ENCODE measurements at places on chromosomes 1 and 21. TPM values are rescaled to one million over a fixed set of nuclear protein-coding genes. Genes with fewer than 3 reads are reported as not detected.

Gene ESRRG
- 0.56 TPM for total RNA-seq

Gene RPS27
- 320 TPM for total RNA-seq

Gene LRRC47
- total RNA-seq, result 15.2 TPM

Gene DLGAP3
- total RNA-seq, result not detected

Gene TIE1
- 3.3 TPM for total RNA-seq

Gene CFHR4
- total RNA-seq, result not detected

Gene KCNA3
- total RNA-seq, result under 0.01 TPM

Gene ATP6V1G3
- not detected for total RNA-seq

Gene TFF2
- not detected for total RNA-seq

Gene DPM3
- 29.0 TPM for total RNA-seq

Gene KRTAP7-1
- not detected for total RNA-seq

- no peak for DNase-seq
These were observed 144.3 kb upstream of the PRMT6 start for GRCh38 chr1:106912131-106912530.

- no peak for DNase-seq
These were observed 52.6 kb upstream of the EPS8L3 start for GRCh38 chr1:109816175-109816811.

DNA sequence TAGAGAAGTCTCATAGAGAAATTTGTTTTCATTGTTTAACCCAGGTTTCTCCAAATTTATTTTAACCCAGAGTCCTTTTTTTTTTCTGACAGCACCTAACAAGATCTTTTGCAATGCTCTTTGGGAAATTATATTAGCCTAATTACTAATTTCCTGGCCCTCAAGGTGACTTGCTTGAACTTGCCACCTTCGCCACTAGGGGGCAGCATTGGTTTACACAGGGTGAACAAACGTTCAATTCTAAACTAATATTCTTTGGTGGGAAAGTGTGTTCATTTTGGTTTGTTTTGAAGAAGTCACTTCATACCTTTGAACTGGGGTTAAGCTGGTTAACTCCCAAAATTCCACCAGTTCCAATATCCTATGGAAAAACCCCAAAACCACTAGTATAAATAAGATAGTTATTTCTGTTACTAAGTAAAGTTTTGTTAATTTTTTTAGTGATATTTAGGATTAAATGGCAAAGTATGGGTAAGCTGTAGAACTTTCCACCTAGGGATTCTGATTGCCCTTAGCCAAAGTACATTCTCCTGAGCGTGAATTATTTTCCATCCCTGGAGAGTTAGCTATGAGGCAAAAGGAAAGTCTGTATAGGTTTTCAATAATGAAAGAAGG, 13.0 kb downstream of the CCDC190 start:
- peak; percentile 78 for DNase-seq

GRCh38 chr1:119794230-119794875, 16.9 kb downstream of the REG4 start:
- DNase-seq, result peak; percentile 28

GRCh38 chr21:29195981-29196669, 65.7 kb downstream of the MAP3K7CL start:
- DNase-seq, result peak; percentile 97

- peak; percentile 0 for DNase-seq
These were observed 240.2 kb downstream of the ATG4C start for GRCh38 chr1:63024132-63024531.

GRCh38 chr1:54864460-54865208, 22.4 kb downstream of the DHCR24 start:
- DNase-seq, result no peak

GRCh38 chr1:176838276-176838995, 326.1 kb downstream of the ASTN1 start:
- DNase-seq, result no peak

DNA sequence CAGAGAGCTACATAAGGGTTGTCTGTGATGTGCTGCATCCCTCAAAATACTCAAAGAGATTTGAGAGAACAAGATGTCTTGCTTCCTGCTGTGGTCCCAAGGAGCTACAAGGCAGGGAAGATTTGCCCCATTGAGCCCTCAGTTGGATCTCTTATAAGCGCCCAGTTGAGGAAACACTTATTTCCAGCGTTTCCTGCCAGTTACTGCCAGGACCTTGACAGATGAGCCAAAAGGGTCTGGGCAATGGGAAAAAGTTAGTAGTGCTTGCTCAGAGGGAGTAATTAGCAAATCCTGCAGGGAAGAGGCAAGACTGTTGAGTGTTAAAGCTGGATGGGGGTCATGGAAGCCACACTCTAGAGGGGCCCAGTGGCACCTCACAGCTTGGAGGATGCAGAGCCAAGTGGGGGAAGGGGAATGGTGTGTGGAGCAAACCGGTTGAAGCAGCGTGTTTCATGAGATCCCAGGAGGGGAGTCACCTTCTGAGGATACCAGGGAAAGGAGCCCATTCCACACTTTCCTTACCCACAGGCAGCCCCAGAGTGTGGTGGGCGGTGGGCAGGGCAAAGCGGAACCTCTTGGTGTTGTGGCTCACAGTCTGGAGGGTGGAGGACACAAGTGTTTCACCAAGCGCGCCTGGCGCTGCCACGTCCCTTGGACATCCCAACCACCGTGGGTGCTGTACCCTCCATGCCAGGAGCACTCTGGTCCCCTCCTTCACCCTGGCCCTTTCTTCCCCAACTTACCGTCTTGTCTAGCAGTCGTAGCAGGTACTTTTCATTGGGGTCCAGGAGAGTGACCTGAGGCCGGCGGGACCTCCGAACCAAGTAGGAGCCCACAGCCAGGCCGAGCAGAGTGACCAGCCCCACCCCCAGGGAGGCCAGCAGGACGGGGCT, 805 bp downstream of the CYB5R1 start:
- no peak for DNase-seq

DNA sequence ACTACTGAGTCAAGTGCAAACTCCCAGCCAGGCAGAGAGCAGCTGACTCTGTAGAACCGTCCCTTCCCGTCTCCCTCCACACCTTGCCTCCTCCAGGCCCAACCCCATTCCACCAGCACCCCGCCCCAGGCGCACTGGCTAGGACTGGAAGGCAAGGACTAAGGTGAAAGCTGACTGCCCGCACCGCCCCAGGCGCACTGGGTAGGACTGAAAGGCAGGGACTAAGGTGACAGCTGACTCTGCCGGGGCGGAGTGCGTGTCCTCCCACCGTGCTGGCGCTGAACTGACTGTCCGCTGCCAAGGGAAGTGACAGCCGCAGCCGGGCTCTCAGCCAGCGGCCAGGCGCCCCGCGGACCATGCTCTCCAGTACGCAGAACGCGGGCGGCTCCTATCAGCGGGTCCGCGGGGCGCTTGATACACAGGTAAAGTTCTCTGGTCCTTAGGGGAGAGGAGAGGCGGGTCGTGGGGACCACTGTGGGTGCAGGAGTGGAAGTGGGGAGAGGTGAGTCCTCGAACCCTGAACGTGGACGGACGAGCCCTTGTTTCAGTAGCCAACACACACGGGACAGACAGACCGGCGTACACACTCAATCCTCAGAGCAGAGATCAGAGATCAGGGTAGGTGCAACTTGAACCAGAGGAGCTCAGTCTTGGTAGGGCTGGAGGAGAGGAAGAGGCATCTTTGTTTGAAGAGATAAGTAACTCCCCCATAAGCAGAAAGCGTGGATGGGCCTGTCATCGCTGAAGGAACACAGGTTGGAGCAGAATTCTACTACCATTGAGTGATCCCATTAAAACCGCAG, 58.0 kb downstream of the RBM11 start:
- no peak for DNase-seq

- no peak for DNase-seq
These were observed at the start of gene LRRC7 for GRCh38 chr1:69567652-69568420. LRRC7 (plus strand) TSS chr1:69567922; CDS start chr1:69568640, 718 bp downstream.

DNA sequence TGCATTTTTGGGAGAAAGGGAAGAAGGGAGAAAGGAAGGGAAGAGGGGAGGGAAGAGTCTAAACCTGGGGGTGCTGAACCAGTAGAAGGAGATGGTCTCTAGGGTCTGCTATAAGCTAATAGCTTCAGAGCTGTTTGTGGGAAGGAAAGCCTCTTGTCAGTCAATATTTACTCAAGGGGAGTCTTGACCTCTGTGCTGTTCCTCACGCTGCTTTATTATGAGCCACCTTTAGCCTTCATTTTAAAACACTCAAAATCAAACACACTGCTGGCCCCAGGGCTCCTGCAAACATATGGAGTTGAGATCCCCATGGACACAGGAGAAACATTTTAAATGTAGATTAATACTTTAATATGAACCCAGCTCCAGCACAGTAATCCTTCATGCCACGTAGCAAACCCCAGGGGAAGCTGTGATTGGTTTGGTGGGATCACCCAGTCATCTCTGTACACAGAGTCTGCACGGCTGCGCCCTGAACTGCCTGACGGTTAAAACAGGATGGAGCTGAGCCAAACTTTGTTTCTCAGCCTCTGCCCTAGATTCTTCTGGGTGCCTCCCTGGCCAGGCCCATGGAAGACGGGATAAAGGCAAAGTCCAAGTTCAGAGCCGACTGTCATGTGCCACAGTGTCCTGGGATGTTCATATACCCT, 40.2 kb upstream of the VWA5B1 start:
- DNase-seq, result peak; percentile 22

GRCh38 chr1:195053478-195053877, 1554.8 kb downstream of the KCNT2 start:
- DNase-seq, result peak; percentile 13

DNA sequence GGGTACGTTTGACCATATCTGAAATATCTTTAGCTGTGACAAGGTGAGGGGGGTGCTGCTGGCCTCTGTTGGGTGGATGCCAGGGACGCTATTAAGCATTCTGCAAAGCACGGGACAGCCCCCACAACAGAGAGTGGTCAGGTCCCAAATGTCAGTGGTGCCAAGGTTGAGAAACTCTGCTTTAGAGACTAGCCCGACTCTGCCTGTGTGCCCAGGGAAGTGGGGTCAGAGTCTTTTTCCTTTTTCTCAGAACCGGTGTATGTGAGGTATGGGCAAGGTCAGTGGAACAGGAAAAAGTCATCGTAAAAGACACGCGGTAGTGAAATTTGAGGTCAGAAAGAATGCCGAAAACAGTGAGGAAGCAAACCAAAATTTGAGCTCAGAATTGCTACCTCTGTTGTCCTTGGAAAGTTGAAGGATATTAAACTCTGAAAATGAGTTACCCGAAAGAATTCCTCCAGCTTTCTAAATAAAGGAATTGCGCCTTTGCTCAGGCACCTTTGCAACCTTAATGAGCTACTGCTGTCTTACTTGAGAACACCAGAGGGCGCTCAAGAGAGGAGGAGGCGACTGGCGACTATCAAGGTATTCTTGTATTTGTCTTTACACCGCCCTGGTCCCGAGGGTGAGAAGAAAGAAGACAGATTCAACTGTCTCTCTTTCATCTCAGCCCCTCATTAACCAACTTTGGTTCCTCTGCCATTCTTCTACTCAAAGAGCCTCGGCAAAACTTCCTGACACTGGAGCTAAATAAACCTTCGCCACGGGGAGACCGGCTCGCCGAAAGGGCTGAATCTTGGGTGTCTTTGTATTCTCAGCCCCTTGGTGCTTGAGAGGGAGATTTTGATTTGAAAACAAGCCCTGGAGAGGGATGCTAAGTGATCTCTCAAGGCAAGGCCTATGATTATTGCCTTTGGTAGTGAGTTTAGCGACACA, 85.4 kb upstream of the OLIG2 start:
- peak; percentile 43 for DNase-seq

- DNase-seq, result no peak
These were observed 11.3 kb upstream of the KIRREL1 start for GRCh38 chr1:157982136-157982535.

DNA sequence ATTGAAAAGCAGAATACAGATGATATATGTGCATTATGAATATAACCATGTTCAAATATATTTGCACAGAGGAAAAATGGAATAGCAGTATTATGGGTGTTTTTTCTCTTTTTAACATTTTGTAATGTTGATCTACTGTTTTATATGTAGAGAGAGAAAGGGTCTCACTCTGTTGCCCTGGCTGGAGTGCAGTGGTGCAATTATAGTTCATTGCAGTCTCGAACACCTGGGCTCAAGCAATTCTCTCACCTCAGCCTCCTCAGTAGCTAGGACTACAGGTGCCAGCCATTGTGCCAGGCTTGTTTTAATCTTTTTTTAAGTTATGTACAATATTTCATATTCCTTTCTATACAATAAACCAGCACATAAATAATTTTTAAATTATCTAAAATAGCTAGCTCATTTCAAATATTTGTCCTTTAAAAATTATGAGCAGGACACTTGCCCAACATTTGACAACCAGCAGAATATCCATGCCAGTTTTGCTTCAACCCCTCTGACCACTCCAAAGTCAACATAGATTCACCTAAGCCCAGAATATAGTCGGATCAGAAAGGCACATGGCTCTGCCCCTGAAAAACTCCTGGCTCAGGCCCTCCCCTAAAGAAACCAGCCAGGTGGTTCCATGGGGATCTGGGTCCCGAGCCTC, 29.8 kb downstream of the ZNF281 start:
- no peak for DNase-seq

DNA sequence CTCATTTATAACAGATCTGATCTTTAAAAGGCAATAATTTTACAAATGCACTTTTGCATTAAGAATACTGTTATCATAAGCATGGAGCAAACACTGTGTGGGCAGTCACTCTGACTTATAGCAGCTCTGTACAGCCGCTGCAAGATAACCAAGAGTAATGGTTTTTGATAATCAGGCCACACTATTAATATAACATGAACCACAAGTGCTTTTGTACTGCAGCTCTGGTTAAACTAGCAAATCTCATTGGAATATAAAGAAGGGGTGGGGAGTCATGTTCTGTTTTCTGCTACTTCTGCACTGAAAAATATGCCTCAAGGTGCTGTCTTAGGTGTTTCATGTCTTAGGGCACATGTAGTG, 357.4 kb downstream of the LMO4 start:
- DNase-seq, result no peak

- no peak for DNase-seq
These were observed 544.6 kb downstream of the AMY1C start for GRCh38 chr1:104294259-104294658.

DNA sequence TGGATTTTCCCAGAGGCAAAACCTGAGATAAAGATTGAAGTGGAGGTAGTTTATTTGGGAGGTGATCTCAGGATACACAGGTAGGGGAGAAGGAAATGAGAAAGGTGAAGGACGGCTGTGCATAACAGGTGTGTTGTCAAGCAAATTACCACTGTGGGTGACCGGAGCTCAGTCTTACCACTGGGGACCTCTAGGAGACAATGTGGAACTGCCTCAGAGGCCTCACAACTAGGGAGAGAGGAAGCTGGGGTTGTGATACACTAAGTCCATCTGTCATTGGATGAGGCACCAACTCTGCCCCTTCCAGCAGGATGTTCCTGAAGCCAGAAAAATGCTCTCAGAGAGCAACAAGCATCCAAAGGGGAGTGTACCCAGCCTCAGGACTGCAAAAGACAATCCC, 32.6 kb downstream of the GRIK3 start:
- no peak for DNase-seq

DNA sequence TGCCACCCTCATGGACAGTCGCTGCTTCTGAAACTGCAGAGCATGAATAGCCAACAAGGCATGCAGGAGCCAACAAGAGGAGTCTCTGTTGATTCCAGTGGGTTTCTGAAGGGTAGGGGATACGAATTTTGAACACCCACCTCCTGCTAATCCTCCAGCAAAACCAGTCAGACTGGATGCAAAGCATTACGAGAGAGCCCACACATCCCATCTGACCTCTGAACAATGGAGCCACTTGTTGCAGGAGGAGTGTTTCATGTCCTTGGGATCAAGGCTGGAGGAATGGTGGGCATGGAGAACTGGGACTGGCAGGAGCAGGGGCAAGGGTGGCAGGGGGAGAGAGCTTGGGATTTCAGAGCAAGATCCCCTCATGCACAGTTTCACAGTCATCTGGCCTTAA, 1.6 kb downstream of the VTCN1 start:
- no peak for DNase-seq

- DNase-seq, result no peak
These were observed 425.5 kb downstream of the NUF2 start for GRCh38 chr1:163747261-163747660.

GRCh38 chr1:203598752-203599151, 27.9 kb upstream of the ATP2B4 start:
- DNase-seq, result no peak

- no peak for DNase-seq
These were observed 128.7 kb upstream of the UBE2U start for GRCh38 chr1:64074767-64075166.
